ENCODE measurements at places on chromosomes 2 and 18.

- peak; percentile 84 for DNase-seq
These were observed 369.7 kb upstream of the TRIB2 start for GRCh38 chr2:12347066-12347493.

- DNase-seq = no peak
These were observed 41.6 kb downstream of the DHRS9 start for GRCh38 chr2:169110916-169111315.

GRCh38 chr2:23427976-23428375, 43.0 kb downstream of the KLHL29 start:
- no peak for DNase-seq

GRCh38 chr2:12685956-12686355, 30.8 kb upstream of the TRIB2 start:
- no peak for DNase-seq

GRCh38 chr2:135212757-135213156, 160.7 kb downstream of the RAB3GAP1 start:
- no peak for DNase-seq

GRCh38 chr2:121561617-121562268, 31.1 kb downstream of the RNU4ATAC start:
- DNase-seq = peak; percentile 17

DNA sequence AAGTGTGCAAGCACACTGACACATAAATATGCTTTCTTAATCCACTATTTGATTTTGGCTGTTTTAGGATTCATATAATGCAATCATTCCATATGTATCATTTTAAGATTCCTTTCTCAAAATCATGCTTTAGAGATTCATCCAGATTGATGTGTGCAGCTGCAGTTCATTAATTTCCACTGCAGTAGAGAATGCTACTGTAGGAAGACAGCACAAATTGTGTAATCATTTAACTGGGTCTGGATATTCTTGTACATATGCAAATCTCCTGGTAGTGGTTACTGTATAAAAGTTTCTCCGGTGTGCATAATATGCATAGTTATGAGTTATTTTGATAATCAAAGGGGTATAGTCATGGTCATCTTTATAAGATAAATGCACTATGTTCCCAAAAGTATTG, 502.5 kb upstream of the ACVR2A start:
- DNase-seq = no peak

GRCh38 chr18:39198376-39198775, 1632.8 kb upstream of the CELF4 start:
- peak; percentile 30 for DNase-seq

All from RWPE1 (cell line).